ENCODE measurements at places on chromosomes 3 and 15.
A peak's percentile ranks its signal among the peaks of the same experiment; 100 is the strongest.

GRCh38 chr3:194348354-194348753, 2.8 kb downstream of the CPN2 start:
- no peaks in the 10 kb centered on the region for H3K4me1 ChIP-seq
- no peak overlapping the region for H3K4me3 ChIP-seq
- no peak overlapping the region for H3K27ac ChIP-seq
- no peaks in the 10 kb centered on the region for H3K36me3 ChIP-seq

- no peak for DNase-seq
- H3K4me3 ChIP-seq, result no peak overlapping the region
- no peaks in the 10 kb centered on the region for H3K27me3 ChIP-seq
- no peak overlapping the region for H3K27ac ChIP-seq
- H3K36me3 ChIP-seq, result no peaks in the 10 kb centered on the region
Observed at GRCh38 chr3:133940536-133940935, 44.9 kb upstream of the RAB6B start.

- DNase-seq, result no peak
- H3K4me1 ChIP-seq, result no peaks in the 10 kb centered on the region
- no peak overlapping the region for H3K4me3 ChIP-seq
- H3K36me3 ChIP-seq, result peaks cover 70% of the 10 kb centered on the region
Observed at GRCh38 chr3:65381496-65382010, 657.2 kb downstream of the MAGI1 start.

GRCh38 chr3:142000325-142000870, 124.0 kb downstream of the ATP1B3 start:
- H3K36me3 ChIP-seq, result no peaks in the 10 kb centered on the region
- no peak overlapping the region for H3K4me3 ChIP-seq
- no peak for DNase-seq
- H3K27me3 ChIP-seq, result no peaks in the 10 kb centered on the region
- no peak overlapping the region for H3K27ac ChIP-seq
- H3K4me1 ChIP-seq, result no peaks in the 10 kb centered on the region

GRCh38 chr3:32897001-32897601, 54.3 kb upstream of the CCR4 start:
- H3K27me3 ChIP-seq, result peaks cover 3% of the 10 kb centered on the region
- H3K4me1 ChIP-seq, result no peaks in the 10 kb centered on the region
- no peaks in the 10 kb centered on the region for H3K36me3 ChIP-seq
- H3K27ac ChIP-seq, result no peak overlapping the region
- no peak for DNase-seq

GRCh38 chr15:74620636-74621545, 5.3 kb downstream of the CLK3 start:
- H3K27me3 ChIP-seq, result no peaks in the 10 kb centered on the region
- no peak overlapping the region for H3K4me3 ChIP-seq
- H3K27ac ChIP-seq, result no peak overlapping the region
- H3K4me1 ChIP-seq, result peaks cover 27% of the 10 kb centered on the region
- peak; percentile 80 for DNase-seq
- peaks cover 73% of the 10 kb centered on the region for H3K36me3 ChIP-seq

DNA sequence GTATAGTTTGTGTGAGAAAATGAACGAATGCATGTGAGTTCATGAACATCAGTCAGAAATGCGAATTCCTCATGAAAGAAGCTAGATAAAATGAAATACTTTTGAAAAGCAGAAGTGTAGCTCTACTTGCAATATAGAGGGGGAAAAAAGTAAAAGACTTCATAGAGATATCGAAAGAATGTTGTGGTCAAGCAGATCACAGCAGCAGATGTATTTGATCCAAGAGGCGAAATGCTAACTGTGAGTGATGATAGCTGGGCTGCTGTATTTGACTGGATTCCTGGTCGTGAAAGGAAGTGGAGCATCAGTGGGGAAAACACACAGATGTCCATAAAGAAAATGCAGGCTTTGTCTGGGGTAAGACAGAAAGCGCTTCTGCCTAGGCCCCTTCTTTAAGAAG, 112.4 kb downstream of the ADAMTSL3 start:
- H3K36me3 ChIP-seq, result no peaks in the 10 kb centered on the region
- H3K4me3 ChIP-seq, result no peak overlapping the region
- no peak for DNase-seq
- H3K4me1 ChIP-seq, result no peaks in the 10 kb centered on the region
- no peak overlapping the region for H3K27ac ChIP-seq

GRCh38 chr3:56855856-56856512, 54.2 kb upstream of the ARHGEF3 start:
- DNase-seq, result peak; percentile 15
- H3K4me3 ChIP-seq, result no peak overlapping the region
- no peak overlapping the region for H3K27ac ChIP-seq
- H3K27me3 ChIP-seq, result no peaks in the 10 kb centered on the region
- H3K36me3 ChIP-seq, result no peaks in the 10 kb centered on the region
- H3K4me1 ChIP-seq, result peaks cover 7% of the 10 kb centered on the region

Data from heart left ventricle (tissue), 16 donors.